ENCODE measurements at places on chromosomes 1 and 21. TPM values are rescaled to one million over a fixed set of nuclear protein-coding genes. Genes with fewer than 3 reads are reported as not detected.

NGF gene
- 6.9 TPM for polyA plus RNA-seq

ARV1 gene
- 71.2 TPM for polyA plus RNA-seq

VCAM1 gene
- polyA plus RNA-seq = 162 TPM

CELSR2 gene
- polyA plus RNA-seq = 1.7 TPM

DEPDC1 gene
- 0.03 TPM for polyA plus RNA-seq

DNALI1 gene
- polyA plus RNA-seq = 41.6 TPM

BSND gene
- polyA plus RNA-seq = 0.08 TPM

CNR2 gene
- polyA plus RNA-seq = not detected

ELAPOR1 gene
- polyA plus RNA-seq = 1.4 TPM

BTBD19 gene
- polyA plus RNA-seq = 4.8 TPM

RNU1-3 gene
- polyA plus RNA-seq = not detected

TCHHL1 gene
- polyA plus RNA-seq = not detected

OR10K2 gene
- polyA plus RNA-seq = not detected

NBL1 gene
- polyA plus RNA-seq = 42.7 TPM

DOCK7 gene
- 5.8 TPM for polyA plus RNA-seq

RUNX3 gene
- polyA plus RNA-seq = 0.94 TPM

NCAM2 gene
- polyA plus RNA-seq = 37.6 TPM

CYP2J2 gene
- 0.29 TPM for polyA plus RNA-seq

CNIH3 gene
- 1.4 TPM for polyA plus RNA-seq

ETNK2 gene
- 4.1 TPM for polyA plus RNA-seq

CD160 gene
- 0.35 TPM for polyA plus RNA-seq

ANKRD65 gene
- polyA plus RNA-seq = 3.4 TPM

TEKT2 gene
- 4.0 TPM for polyA plus RNA-seq

SPRR5 gene
- not detected for polyA plus RNA-seq

KRTAP6-2 gene
- polyA plus RNA-seq = not detected

RGS8 gene
- polyA plus RNA-seq = 0.72 TPM

APCS gene
- not detected for polyA plus RNA-seq

CRP gene
- polyA plus RNA-seq = 0.34 TPM

KMO gene
- 0.47 TPM for polyA plus RNA-seq

ELF3 gene
- 1.0 TPM for polyA plus RNA-seq

FOXD3 gene
- 0.11 TPM for polyA plus RNA-seq

S100A12 gene
- polyA plus RNA-seq = 4.7 TPM

LCA5L gene
- 4.3 TPM for polyA plus RNA-seq

TCHH gene
- polyA plus RNA-seq = 0.05 TPM

OLIG2 gene
- not detected for polyA plus RNA-seq

HSPA6 gene
- 12.8 TPM for polyA plus RNA-seq

ERICH3 gene
- polyA plus RNA-seq = 6.6 TPM

PRAMEF5 gene
- polyA plus RNA-seq = not detected

HCN3 gene
- 6.2 TPM for polyA plus RNA-seq

ROR1 gene
- polyA plus RNA-seq = 0.54 TPM

OPRD1 gene
- polyA plus RNA-seq = 0.56 TPM

OR2L5 gene
- polyA plus RNA-seq = not detected

Data from adrenal gland (tissue), 19 donors.